ENCODE measurements at places on chromosomes 7 and 10. TPM values are rescaled to one million over a fixed set of nuclear protein-coding genes. Genes with fewer than 3 reads are reported as not detected.

DNA sequence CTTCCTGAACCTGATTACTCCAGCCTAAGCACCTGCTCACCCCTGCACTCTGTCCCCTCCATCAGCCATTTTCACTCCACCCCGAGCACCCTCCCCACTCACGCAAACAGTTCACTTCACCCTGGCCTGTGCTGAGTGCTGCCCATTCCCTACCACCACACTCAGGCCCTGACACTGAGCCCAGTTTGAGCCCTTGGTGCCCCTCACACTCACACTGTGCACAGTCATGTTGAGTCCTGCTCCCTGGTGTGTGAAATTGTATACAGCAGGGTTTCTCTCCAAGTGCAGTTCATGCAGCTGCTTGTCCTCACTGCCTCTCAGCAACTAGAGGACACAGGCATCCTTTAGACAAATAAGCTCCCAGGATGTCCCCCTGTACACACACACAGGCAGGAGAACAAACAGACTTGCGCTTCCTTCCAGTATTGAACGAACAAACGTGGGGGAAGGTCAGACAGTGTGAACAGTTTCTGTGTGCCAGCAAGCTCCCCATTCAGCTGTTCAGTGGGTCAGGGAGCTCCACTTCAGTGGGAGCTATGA, 6.8 kb downstream of the MYO1G start:
- no peak for DNase-seq

The SAMD9 gene
- 15.8 TPM for total RNA-seq

- DNase-seq, result no peak
Observed at GRCh38 chr10:75375838-75376237, 25.7 kb downstream of the ZNF503 start.

DNA sequence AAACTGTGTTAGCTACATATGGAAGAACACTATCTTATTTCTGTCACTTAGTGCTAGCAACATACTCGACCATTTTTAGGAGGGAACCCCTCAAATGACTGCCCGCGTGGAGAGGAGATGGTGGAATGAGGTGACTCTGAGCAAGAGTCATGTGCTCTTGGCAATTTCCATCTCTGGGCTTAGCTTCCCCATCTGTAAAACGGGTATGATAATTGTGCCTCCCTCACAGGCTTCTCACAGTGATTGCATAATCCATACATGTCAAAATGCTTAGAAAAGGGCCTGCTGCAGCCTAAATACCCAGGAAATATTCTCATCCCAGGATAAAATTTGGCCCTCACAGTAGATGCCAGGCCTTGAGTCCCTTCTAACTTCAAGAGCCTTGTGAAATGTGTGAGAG, 86.6 kb downstream of the WDFY4 start:
- no peak for DNase-seq

- no peak for DNase-seq
Observed at GRCh38 chr10:43970717-43971116, 322.0 kb upstream of the ZNF32 start.

DNA sequence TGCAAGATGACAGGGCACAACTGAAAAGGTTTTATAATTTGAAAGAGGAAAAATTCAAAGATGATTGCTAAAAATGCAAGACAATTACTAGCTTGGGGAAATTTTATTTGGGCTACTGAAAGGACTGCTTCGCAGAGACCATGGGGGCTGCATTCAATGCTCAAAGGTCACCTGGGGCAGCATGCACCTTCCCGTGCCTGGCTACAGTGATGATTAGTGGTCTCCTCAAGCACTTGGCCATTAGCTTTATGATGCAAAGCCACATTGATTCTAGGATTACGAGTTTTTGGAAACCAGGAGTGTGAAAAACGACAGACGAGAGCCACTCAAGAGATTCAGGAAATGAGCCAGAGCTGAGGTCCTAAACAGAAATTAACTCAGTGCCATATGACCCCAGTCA, 764.6 kb downstream of the PHTF2 start:
- no peak for DNase-seq

- DNase-seq, result no peak
Observed at GRCh38 chr7:16773326-16773725, 19.8 kb downstream of the TSPAN13 start.

GRCh38 chr10:82918022-82918421, 1043.0 kb downstream of the NRG3 start:
- no peak for DNase-seq

The FAM25C gene
- not detected for total RNA-seq

- peak; percentile 4 for DNase-seq
Observed at GRCh38 chr10:20767028-20767427, 130.1 kb downstream of the NEBL start.

The NSUN5 gene
- total RNA-seq, result 14.7 TPM
